Effector memory CD8-positive, alpha-beta T cell (primary cell): ENCODE measurements at places on chromosomes 6 and 20.

GRCh38 chr6:44618371-44618770 is 230.9 kb downstream of the CDC5L start:
- no peak for DNase-seq

DNA sequence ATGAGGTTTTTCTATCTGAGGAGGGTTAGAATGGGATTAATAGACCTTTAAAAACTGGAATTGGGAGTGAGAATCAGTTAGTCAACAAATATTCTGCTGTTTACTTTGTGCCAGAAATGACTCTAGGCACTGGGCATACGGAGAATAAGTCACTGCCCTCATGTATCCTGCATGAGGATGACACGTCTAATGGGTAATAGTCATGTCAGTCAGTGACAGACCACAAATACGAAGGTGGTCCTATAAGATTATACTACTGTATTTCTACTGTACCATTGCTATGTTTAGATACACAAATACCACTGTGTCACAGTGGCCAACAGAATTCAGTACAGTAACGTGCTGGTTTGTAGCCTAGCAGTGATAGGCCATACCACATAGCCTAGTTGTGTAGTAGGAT is 30.7 kb downstream of the ZFAND3 start:
- DNase-seq, result no peak

- no peak for DNase-seq
Measured at GRCh38 chr20:25223179-25223661, 24.7 kb upstream of the PYGB start.

- no peak for DNase-seq
Measured at GRCh38 chr6:11648889-11649288, 111.3 kb downstream of the TMEM170B start.

GRCh38 chr6:145844933-145845540 is 30.4 kb upstream of the FBXO30 start:
- DNase-seq, result no peak

DNA sequence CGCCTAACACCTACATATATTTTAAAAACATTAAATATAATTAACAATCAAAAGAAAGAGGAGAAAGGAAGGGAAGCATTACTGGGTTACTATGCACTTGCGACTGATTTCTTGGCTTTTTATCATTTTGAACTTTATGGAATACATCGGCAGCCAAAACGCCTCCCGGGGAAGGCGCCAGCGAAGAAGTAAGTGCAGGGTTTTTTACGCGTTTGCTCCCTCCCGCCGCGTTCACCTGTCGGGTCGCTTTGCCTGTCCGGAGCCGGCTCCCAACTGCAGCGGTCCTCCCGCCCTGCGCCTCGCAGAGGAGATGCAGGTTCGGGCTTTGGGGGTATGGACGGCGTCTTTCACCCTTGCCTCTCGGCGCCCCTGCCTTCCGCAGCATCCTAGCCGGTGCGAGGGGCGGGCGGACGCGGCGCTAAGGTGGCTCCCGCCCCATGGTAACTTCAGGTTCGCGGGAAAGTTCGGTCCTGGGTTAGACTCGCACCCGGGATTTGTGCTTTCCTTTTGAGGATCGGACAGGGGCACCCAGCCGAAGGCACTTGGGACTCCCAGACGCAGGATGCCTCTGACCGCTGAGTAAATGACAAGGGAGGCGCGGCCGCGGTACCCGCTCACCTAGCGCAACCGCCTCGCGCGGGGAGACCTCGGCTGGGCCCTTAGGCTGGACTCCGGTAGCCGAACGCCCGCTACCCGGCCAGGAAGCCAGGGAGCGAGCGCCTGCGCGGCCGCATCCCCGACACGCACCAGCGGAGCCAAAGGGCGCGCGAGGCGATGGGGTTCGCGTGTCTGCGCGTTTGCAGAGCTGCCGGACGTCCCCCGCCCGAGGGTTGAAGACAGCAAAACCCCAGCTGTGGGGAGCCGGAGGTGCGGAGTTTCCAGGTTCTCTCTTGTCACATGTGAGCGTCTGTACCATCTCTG is 891 bp downstream of the RSPO3 start:
- no peak for DNase-seq

GRCh38 chr20:34952671-34953070 is 2.9 kb downstream of the GSS start:
- no peak for DNase-seq

GRCh38 chr6:2737885-2738284 is 12.8 kb downstream of the MYLK4 start:
- no peak for DNase-seq

- DNase-seq, result peak; percentile 26
Measured at GRCh38 chr20:34874094-34874654, 1.5 kb upstream of the GGT7 start.

DNA sequence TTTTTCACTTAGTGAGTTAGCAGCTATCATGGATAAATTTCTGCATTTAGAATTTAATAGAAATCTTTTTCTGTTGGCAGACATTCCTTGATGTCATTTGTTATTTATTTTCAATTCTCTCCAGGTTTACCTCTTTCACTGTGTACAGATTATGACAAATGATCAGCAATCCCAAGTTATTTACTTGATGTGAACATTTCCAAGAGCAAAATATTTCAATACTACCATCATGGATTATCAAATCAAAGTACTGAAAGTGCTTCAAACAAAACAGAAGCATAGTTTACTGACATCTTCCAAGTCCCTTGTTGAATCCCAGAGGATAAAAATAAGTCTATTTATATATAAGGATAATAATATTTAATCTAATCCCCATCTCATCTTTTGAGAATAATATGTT is 852.2 kb upstream of the CITED2 start:
- DNase-seq, result no peak

- DNase-seq, result no peak
Measured at GRCh38 chr20:12159261-12159660, 241.6 kb downstream of the BTBD3 start.

- DNase-seq, result no peak
Measured at GRCh38 chr6:16440636-16441212, 202.3 kb downstream of the GMPR start.

DNA sequence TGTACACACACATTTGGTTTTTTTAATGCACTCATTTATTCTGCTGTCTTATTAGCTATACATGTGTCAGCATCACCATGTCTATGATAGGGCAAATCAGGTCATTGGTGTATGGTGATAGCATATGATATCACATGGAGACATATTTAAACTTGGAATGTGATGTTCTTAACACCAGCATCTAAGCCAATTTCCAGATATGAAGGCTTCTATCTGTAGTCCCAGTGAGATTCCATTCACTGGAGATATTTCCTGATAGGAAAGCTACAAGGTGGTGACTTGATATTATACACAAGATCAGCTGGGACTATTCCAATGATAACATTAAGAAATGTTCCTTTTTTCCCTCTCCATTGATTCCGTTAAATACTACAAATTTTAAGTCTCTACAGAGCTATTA is 89.3 kb downstream of the TASP1 start:
- no peak for DNase-seq

- no peak for DNase-seq
Measured at GRCh38 chr6:169839898-169840631, 88.6 kb downstream of the ERMARD start.

DNA sequence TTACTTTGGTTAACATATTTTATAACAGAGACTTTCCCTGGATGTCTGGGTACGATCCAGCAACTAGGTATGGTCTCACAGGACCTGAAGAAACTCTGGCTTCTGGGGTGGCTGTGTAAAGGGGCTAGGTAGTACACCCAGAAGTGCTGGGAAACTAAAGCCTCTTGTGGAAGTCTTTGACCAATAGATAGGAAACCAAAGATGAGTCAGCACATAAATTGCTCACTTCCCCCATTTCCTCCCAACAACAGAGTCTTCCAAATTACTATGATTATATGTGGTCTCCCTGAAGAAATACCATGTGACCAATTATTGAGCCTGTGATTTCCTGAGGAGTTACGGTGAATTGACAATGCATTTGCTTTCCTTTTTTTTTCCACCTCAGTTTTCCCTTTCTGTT is 26.8 kb upstream of the TBX18 start:
- no peak for DNase-seq

DNA sequence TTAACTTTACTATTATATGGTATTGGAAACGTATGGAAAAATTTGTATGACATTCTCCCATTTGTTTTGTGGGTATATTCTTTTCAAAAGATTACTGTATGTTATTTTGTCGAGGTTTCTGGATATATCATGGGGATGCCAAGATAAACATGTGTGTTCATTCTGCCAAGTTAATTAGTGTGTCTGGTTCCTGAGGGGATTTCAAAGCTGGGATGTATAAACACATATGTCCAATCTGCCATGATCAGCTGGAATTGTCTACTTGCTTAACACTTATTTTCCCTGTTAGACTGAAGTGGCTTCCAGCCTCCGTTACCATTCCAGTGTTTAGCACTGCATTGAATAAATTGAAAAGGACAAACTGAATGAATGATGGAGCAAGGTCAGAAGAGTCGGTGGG is 86.2 kb downstream of the DNAH8 start:
- DNase-seq, result no peak

GRCh38 chr6:162857326-162857725 is 129.6 kb downstream of the PACRG start:
- DNase-seq, result no peak

DNA sequence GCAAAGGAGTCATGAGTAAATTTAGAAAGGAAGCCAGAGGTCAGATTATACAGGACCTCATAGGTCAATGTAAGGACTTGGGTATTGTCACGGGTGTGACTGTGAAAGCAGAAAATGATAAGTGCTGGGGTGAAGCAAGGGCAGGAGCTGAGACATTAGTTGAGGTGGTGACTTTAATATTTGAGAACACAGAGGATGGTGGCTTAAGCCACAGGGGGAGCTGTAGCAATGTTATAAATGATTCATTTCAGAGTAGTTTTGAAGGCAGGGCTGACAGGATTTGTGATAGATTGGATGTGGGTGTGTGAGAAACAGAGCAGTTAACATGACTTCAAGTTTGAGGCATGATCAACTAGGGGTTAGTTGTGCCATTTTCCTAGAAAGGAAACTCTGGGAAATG is 659.9 kb downstream of the EPM2A start:
- no peak for DNase-seq

DNA sequence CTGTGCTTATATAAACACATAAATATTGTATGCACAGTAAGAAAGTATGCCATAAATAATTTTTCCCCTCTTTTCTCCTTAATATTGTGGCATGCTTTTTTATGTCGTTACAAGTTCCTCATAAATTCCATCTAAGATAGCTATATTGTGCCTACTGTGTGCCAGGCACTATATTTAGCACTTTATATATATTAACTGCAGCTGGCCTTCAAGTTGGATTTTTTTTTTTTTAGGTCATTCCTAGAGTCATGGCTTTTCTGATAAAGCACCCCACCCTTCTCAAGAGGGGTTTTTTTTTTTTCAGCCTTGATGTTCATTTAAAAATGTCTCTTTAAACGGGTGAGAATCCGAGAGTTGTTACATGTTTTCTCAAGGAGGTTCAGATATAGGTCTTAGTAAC is 42.8 kb upstream of the RNF8 start:
- no peak for DNase-seq

- no peak for DNase-seq
Measured at GRCh38 chr6:109964949-109965348, 13.2 kb upstream of the GPR6 start.

GRCh38 chr6:11222385-11223277 is 9.8 kb downstream of the NEDD9 start:
- no peak for DNase-seq

DNA sequence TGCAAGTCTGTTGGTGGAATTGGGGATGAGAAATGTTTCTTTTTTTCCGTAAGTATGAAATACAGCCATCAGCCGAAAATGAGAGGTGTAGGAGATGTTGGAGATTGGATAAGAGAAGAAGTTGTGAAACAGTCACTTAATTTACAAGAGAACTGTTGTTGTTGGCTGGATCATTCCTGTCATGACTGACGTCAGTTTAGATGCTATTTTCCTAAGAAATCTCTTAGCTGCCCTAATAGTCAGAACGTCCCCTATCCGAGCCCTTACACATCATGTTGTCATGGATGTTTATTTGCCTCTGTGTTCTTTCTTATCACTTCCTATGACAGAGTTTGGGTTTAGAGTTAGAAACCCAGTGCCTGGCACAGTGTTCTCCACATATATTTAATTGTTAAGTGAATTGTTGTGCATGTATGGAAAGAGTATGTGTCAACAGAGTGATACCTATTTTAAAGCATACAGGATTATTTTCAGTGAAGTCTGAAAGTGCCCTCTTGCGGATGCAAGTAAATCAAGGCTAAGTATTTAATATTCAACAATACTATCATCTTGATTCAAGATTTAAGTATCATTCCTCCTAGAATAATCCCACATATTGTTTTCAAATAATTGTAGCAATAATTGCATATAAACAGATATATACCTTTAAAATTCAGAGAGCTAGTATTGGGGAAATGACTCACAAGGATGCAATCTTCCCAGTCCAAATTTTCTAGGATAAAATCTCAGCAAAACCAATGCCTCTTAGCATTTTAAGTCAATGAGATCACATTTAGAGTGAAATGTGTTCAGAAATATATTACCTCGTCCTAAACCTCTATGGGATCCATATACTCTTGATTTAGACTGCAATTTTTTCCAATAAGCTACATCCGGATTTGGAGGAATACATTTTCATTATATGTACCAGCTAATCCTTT is 309.9 kb upstream of the NOX3 start:
- DNase-seq, result no peak

- no peak for DNase-seq
Measured at GRCh38 chr6:144395014-144395413, 109.9 kb downstream of the UTRN start.

- no peak for DNase-seq
Measured at GRCh38 chr6:107179004-107179403, 63.7 kb upstream of the BEND3 start.

- DNase-seq, result no peak
Measured at GRCh38 chr6:148379966-148380713, 37.5 kb downstream of the SASH1 start.

- no peak for DNase-seq
Measured at GRCh38 chr20:55632592-55632991, 372.7 kb downstream of the CBLN4 start.

GRCh38 chr6:136210398-136211165 is 39.5 kb downstream of the MTFR2 start:
- no peak for DNase-seq

- no peak for DNase-seq
Measured at GRCh38 chr20:59291740-59292383, 8.5 kb upstream of the EDN3 start.

DNA sequence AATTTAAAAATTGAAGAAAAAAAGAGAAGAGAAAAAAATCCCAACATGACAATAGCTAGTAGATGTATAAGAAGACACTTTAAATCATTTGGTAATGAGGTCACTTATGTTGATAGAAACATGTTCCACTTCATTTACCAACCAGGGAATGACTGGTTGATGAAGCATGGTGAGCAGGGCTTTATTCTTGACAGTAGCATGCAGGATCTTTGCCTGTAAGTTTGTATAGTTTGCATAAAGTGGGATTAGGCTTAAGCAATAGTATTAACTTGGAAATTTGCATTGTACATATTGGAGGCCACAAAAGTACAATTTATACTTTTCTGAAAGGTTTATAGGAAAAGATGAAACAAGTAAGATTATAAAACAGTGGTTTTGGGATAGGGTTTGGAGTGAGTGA is 67.0 kb downstream of the NOX3 start:
- DNase-seq, result no peak

DNA sequence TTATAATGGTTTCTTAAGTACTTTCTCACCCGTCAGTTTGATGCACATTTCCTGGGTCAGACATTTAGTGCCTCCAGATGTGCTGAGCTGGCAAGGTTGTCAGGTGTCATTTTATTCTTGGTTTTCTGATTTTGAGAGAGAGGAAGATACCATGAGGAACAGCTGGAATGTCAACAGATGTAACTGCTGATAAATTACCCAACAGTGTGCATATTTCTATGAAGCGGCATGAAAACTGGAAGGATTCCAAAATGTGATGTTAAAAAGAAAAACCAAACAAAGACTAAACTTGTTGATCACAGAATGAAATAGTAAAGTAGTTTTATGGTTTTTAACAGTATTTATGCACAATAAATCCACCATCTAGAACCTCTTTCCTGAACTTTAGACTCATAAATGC is 447.3 kb downstream of the HDGFL1 start:
- no peak for DNase-seq
